Activated B cell treated with CpG ODN at 0.5 μM for 24 hours (primary cell): ENCODE measurements at places on chromosomes 6 and 20. TPM values are rescaled to one million over a fixed set of nuclear protein-coding genes. Genes with fewer than 3 reads are reported as not detected.

Gene ADGRB3
- total RNA-seq = not detected in 2 replicates

GRCh38 chr6:144327081-144327480, 41.9 kb downstream of the UTRN start:
- DNase-seq = no peak
- H3K27ac ChIP-seq = no peak overlapping the region
- no peaks in the 10 kb centered on the region for H3K27me3 ChIP-seq
- no peaks in the 10 kb centered on the region for H3K36me3 ChIP-seq

- no peak overlapping the region for H3K4me3 ChIP-seq
- H3K27me3 ChIP-seq = no peaks in the 10 kb centered on the region
- no peak for DNase-seq
Measured at GRCh38 chr6:14997507-14997906, 248.4 kb upstream of the JARID2 start.

- DNase-seq = no peak
- H3K36me3 ChIP-seq = peaks cover 18% of the 10 kb centered on the region
- no peak overlapping the region for H3K4me3 ChIP-seq
- H3K27me3 ChIP-seq = no peaks in the 10 kb centered on the region
Measured at GRCh38 chr6:83092756-83093399, 25.4 kb downstream of the DOP1A start.

GRCh38 chr20:17708675-17709360, 9.1 kb downstream of the BANF2 start:
- no peaks in the 10 kb centered on the region for H3K27me3 ChIP-seq
- no peaks in the 10 kb centered on the region for H3K4me1 ChIP-seq
- no peak overlapping the region for H3K4me3 ChIP-seq

DNA sequence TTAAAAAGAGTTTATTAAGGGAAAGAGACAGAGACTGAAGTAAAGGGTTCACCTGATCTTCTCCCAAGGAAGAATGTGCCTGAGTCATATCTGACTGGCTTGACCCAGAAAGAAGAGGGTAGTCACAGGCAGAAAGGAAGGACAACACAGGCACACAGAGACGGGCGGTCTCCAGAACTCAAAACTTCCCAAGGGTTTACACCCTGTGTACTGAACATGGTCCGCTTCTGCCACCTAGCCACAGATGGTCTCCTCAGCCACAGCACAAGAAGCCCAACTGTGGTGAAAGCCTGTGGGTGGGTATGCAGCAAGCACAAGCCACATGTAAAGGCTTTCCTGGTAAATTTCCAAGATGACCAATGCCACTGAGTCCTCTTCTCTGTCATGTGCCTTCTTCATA, 17.2 kb downstream of the UNC5CL start:
- H3K36me3 ChIP-seq = no peaks in the 10 kb centered on the region
